ENCODE measurements at places on chromosomes 2 and 18.

DNA sequence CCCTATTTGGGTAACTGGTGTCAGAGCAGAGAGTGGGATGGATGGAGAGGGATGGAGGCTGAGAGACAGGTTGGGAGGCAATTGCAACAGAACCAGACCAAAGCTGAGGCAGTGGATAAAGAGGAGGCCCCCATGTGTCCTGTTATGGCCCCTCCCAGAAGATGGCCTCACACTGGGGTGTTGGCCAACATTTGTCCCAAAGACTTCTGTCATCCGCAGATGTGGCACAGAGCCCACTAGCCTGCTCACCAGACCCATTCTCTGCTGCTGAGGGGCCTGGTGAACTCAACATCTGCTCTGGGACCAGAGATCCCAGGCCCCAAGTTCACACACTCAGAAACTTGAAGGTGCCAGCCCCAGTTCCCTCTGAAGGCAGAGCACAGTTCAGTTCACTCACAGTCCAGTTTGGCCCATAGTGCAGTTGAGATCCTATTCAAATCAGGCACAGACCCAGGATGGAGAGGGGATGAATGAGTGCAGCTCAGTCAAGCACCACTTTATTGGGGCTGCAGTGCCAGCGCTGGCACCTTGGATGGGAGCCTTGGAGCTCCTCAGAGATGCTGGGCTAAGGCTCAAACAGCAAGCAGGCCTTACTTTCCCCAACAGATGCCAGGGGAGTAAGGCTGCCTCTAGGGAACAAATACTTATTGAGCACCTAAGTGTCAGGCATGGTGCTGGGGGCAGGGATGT is 189.2 kb downstream of the ZBTB7C start:
- DNase-seq: no peak

DNA sequence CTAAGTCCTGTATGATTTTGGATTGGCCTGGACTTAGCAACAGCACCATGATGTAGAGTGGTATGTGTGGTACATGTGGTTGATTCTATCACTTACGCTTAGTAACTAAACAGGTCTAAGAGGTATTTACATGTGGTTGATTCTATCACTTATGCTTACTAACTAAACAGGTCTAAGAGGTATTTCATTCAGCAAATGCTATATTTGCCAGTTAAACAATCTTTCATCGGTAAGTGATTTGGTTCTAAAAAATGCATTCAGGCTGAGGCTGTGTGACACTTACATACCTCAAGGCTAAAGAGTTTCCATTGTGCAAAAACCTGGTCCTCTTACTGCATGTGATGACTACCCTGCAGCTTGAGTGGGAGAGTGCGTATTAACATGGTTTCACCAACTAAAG is 13.1 kb downstream of the EIF4E2 start:
- no peak for DNase-seq

- no peak for DNase-seq
Measured at GRCh38 chr2:172440795-172441194, 13.4 kb downstream of the ITGA6 start.

- DNase-seq: no peak
Measured at GRCh38 chr2:186533717-186534116, 47.7 kb downstream of the ZC3H15 start.

Measured in HFF-Myc (cell line).